EH (cell line): ENCODE measurements at places on chromosomes 11 and 22.

- peak; percentile 40 for DNase-seq
Observed at GRCh38 chr11:118881228-118881627, 2.5 kb upstream of the CXCR5 start.

- no peak for DNase-seq
Observed at GRCh38 chr11:5611627-5612026, 13.2 kb upstream of the TRIM34 start.

- DNase-seq, result peak; percentile 25
Observed at GRCh38 chr11:118742304-118742703, 48.7 kb downstream of the DDX6 start.

DNA sequence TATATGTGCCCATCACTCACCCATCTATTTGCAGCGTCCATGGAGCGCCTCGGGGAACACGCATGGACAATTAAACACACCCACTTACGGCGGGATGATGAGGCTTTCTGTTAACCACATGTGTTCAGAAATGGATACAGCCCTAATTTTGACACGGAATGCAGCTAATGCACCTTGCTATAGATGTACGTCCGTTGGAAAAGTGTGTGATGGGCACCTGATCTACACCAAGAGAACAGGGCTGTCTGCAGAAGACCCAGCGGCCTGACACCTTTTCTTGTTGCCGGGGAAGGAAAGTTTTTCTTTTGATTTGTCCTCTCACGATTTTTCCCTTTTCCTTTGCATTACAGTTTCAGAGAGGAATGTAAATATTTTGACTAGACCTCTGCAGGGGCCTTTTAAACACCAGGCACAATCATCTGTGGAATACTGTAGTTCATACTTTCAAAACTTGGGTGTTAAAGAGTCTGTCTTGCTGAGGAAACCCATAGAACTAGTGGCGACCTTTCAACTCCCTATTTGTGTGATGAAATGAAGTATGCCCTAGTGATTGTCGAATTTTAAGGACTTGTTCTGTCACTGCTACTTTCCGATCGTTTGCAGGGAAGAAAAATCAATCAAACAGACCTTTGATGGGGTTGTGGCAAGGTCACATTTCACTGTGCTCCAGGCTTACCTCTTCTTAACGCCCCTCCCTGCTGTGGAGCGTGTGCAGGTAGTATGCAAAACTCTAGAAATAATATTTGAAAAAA, 16.5 kb upstream of the PAX6 start:
- peak; percentile 35 for DNase-seq

DNA sequence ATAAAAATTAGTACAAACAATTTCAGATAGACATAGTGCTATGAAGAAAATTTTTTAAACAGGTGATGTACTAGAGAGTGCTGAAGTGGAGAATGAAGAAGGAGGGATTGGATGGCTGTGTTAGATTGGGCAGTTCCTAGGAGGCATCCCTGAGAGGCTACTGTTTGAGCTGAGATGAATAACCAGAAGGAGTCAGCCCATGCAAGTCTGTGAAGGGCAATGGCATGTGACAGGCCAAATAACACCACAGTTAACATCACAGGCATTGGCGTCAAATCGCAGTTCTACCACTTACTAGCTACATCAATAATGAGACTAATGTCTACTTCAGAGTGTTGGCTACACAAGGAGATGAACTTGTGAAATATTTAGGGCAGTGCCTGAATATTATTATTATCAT, 35.4 kb downstream of the HORMAD2 start:
- DNase-seq, result no peak

GRCh38 chr11:74791333-74792100, 42.9 kb downstream of the RNF169 start:
- DNase-seq, result no peak

DNA sequence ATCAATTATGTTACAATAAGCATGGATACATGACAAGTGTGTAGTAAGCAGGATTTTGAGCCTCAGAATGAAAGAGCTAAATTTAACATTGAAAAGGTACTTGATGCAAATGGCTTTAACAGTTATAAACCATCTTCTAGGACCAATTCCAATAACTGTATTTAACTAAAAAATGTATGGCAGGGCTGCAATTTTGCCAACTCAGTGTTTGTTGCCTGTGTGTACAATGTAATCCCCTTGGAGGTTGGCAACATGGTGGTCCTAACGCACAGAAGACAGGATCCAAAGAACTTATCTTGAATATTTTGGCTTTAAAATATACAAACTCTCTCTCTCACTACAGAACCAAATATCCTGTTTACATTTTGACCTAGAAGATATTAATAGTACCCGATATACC, 2314.1 kb downstream of the LRRC4C start:
- no peak for DNase-seq

DNA sequence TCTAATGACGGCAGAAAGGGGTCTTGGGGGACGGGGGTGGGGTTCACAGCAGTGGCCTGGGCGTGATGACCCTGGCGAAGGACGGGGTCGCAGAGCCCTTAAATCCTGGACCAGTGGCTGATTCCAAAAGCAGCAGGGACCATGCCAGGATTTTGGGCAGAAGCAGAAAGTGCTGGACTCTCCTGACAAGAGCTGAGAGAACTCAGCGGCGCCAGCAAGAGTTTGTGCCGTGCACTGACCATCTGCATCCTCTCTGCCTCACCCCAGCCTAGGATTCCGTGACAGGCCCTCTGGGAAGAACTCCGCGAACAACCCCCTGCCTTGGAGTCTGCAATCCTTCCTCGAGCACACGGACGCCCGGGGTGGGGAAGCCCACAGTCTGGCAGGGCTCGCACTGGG, 644 bp upstream of the NDUFV1 start:
- peak; percentile 39 for DNase-seq

- DNase-seq, result no peak
Observed at GRCh38 chr11:1733009-1733715, 17.2 kb downstream of the IFITM10 start.

- DNase-seq, result no peak
Observed at GRCh38 chr11:2586087-2586792, 113.6 kb downstream of the KCNQ1OT1 start.

DNA sequence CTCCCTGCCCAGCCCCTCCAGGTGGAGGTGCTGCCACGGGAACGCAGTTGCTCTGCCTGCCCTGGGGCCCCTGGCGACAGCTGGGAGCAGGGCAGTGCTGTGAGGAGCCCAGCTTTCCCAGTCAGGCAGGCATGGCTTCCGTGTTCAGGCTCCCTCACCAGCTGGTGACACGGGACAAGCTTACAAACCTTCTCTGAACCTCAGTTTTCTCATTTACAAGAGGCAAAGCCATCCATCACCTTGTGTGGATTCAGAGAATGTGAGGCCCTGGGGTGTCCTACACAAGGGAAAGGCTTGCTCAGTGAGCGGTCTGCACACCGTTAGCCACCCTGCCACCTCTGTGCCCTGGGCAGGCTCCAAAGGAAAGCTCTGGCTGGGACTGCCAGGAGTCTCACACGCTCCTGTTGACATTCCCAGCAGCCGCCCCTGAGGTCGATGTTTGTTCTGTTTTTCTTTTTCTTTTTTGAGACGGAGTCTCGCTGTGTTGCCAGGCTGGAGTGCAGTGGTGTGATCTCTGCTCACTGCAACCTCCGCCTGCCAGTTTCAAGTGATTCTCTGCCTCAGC, 23.5 kb downstream of the SUN2 start:
- no peak for DNase-seq

- DNase-seq, result no peak
Observed at GRCh38 chr11:45247433-45247832, 38.7 kb downstream of the SYT13 start.

DNA sequence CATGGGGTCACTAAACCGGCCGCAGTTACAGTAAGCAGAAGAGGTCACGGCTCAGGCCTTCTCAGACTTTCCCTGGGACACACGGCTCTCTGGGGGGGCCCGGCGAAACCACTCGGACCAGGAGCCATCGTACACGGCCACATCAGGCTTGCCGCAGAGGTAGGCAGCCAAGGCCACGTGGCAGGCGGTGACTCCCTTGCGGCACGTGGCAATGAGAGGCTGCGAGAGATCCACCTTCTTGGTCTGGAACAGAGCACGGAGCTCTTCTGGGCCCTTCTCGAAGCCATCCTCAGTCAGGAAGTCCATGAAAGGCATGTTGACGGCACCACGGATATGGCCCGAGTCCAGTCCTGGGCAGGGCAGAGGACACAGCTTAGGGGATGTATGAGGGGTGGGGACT, 8.3 kb downstream of the TST start:
- DNase-seq, result no peak

DNA sequence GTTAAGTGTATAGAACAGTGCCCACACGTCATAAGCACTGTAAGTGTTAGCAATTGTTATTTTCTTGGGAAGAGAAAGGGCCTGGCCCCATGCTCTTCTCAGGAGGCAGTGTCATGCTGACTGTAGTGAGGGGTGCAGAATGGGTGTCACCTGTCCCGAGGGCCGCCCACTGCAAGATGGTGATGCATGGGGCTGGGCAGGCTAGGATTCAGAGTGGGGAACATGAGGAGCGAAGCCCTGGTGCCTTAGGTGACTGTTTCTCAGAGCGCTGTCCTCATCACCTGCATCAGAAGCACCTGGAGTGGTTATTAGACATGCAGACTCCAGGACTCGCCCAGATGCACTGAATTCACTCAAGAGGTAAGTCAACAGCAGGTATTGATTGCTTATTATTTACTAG, 101.0 kb upstream of the PARVA start:
- DNase-seq, result no peak

- DNase-seq, result no peak
Observed at GRCh38 chr11:87894961-87895360, 280.3 kb downstream of the RAB38 start.

DNA sequence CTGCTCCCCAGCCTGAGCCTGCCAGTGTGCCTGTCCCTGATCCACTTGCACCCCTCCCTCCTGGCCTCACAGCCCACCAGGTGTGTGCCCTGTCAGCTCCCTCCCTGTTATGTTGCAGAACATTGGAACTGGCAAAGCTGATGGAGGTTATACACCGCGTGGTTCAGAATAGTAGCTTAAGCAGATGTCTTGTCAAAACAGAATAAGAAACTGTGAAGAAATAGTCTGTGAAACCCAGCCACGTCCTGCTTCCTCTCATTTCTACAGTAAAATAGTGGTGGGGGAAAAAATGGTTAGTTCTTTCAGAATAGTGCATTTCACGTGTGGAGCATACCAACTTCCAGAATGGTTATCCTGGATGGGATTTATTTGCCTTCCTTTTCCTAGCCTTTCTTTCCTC, 161.2 kb upstream of the NAV2 start:
- DNase-seq, result no peak

DNA sequence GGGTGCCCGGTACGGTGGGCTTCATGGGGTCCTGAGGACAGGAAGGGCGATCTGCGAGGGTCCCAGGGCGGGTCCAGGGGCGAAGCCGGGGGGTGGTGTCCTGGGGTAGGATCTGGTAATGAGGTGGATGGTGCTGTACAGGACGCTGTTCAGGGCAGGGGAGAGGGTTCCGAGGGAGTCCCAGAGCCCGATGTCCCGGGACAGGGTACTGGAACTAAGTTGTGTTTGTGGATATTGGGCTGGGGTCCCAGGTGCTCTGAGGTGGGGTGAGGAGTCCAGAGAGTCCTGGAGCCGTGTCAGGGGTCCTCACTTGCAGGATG, 426 bp downstream of the LZTR1 start:
- no peak for DNase-seq

DNA sequence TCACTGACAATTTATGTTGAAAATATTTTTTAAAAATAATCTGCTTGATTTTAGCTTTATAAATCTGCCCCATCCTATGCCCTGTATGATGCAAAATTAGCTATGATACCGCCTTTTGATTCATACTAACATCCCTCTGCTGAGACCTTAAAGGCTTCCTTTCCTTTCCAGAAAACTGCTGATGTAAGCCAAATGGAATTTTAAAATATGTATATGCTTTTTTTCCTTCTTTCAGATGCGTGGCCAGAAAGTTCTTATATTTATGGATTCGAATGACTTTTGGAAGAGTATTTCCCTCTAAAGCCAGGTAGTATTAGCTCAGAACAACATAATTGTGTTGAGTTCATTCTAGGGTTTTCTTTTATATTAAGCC, 34.5 kb downstream of the SFI1 start:
- DNase-seq, result no peak

DNA sequence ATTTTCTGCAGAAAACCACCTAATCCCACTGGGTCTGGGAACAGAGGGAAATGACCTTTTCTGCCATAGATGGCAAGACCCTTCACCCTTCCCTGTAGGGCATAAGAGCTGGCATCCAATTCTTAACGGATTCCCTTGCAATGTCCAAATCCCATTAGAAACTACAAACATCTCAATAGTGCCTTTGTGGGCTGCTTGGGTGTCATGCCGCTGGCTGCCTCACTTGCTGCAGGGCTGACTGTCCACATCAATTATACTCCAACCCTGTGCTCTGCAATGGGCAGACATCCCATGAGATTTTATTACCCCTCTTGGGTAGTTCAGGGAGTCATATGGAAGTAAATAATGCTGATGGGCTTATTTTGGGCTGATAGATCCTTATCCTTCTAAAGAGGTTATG, 7.3 kb downstream of the GRAP2 start:
- DNase-seq, result no peak

- peak; percentile 28 for DNase-seq
Observed at GRCh38 chr11:15720460-15720859, 605.7 kb downstream of the INSC start.

- DNase-seq, result no peak
Observed at GRCh38 chr11:75509020-75509720, 16.6 kb downstream of the GDPD5 start.

GRCh38 chr11:105189581-105189980, 50.0 kb upstream of the CARD18 start:
- DNase-seq, result peak; percentile 17

DNA sequence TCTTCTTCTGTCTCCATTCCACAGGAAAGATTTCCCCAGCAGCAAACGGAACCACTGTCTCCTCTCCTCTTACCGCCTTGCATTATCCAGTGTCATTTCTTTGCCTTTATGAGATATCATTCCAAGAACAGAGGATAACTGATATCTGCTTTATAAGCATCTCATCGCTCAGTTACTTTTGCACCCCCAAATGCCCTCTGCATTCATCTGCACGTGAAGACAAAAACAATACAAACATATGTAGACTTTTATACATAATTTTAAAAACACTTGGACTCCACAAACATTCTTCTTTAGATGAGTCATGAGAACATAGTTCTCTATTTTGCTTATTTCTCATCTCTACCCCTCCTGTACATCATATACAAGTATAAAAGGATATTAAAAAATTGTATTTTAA, 512 bp upstream of the OR51T1 start:
- DNase-seq, result no peak

- DNase-seq, result no peak
Observed at GRCh38 chr11:119624102-119624615, 104.8 kb downstream of the NECTIN1 start.

- peak; percentile 12 for DNase-seq
Observed at GRCh38 chr22:28958611-28959010, 75.2 kb downstream of the ZNRF3 start.

GRCh38 chr11:91871791-91872190, 352.8 kb upstream of the FAT3 start:
- DNase-seq, result peak; percentile 20

DNA sequence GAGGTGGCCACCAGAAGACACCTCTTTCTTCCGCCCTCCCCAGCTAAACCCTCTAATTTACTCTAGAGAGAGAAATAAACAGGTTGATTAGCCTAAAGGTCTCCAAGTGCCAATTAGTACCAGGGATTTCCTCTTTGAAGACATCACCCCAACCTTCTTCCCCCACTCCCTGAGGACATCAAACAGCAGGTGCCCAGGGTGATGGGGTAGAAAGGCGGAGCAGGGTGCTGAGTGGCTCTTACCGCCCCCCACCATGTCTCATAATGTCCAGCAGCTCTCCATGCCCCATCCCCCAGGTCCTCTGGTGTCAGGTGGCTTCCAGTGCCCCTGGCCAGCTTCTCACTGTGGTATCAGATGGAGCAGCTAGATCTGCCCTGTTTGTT, 5.3 kb upstream of the GNAZ start:
- DNase-seq, result no peak
